ENCODE measurements at places on chromosomes 11 and 22.

DNA sequence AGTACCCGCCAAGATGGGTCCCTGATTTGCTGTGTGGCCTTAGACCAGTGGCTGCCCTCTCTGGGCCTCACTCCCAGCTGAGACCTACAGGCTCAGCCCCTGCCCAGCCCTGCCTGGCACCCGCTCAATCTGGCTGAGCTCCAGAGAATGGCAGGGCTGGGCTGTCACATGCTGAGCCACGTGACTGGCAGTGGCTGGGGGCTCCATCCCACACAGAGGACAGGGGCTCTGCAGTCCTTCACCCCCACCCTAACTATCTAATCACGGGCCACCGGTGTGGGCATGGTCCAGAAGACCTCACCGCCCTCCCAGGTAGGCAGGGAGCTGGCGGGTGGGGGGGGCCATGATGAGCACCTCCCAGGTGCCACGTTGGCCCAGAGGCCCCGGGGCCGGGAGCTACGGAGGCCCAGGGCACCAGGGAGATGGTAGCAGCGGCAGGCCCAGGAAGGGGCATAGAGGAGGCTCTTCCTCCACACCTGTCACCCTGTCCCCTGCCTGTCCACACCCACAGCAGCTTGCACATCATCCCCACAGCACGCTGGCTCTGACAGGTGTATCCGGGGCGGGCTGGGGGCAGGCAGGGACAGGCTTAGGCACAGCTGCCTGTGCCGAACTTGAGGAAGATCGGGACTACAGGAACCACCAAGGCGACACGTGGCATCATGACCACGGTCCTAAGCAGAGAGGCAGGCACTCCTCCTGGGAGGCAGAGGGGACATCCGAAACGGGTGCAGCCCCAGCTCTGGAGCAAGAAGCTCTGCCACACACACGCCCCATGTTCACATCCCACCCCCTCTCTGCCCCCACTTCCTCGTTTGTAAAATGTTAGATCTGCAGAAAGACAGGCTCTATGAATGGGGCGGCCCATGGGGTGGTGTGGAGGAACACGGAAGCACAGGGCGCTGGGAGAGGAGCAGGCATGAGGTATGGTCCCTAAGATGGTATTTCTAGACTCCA lies 1.5 kb upstream of the ALDH3B1 start:
- DNase-seq: no peak

DNA sequence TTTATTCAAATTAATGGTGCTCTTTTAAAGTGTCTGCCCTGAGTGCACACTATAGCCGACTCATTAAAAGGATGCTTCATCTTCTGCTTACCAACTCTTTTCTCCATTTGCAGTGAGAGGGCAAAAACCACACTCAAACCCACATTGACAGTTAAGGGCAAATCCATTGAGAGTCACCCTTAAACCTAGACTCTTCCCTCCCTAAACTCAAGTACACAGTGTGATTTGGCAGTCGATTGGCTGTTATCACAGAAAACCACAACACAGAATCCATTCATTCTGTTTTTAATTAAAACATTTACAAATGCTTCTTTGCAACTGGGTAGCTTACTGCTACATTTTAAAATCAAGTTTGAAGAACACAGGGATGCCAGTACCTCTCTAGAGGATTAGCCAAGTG lies 120.0 kb downstream of the CADM1 start:
- DNase-seq: no peak

GRCh38 chr11:80944758-80945157 lies 1503.9 kb upstream of the TENM4 start:
- DNase-seq: no peak

DNA sequence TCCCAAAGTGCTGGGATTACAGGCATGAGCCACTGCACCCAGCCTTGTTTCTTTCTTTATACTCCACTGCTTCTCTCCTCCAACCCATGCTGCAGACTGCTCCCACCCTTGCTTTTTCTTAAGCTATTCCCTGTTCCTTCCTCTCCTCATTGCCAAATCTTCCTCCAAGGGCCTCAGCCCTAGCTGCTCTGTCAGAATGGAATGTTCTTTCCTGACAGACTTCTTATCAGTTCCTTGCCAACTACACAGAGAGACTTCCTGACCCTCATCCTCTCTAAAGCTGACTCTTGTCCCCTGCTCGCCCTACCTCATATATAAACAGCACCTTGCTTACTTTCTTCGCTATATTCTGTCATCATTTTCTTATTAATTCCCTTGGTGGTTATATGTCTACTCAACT lies 16.9 kb upstream of the PIK3C2A start:
- no peak for DNase-seq

DNA sequence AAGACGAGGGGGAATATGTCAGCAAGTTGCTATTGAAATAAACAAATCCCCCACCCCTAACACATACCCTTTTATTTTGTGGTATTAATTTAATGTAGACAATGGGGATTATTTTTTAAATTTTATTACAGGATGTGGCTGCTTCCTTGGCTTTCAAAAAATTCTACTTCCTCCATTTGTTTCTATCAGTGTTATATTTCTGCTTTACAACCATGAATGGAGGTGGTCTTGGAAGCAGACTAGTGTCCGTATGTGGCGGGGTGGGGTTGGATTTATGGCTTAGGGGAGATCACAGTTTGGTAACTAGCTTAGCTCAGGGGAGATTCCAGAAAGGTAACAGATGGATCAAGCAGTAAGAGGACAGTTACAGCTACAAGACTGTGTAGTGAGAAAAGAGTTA lies 39.3 kb upstream of the PICALM start:
- DNase-seq: no peak

DNA sequence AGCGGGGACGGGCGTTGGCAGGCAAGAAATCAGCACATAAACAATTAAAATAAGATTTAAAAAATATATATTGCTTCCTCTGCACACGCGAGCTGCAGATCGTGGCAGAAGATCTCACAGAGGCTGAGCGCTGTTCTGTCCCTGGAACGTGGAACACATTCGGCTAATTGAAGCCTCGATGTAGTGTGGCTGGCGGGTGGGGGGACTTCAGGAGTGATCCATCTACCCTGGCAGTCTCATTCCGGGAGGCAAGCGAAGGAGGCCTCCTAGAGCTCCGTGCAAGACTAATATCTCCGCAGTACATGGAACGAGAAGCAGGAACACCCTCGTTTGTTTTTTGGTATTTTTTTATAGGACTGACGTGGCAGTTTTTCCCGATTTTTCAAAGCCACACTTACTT lies 402.4 kb downstream of the MN1 start:
- no peak for DNase-seq

- DNase-seq: no peak
Measured at GRCh38 chr11:34509336-34509876, 4.2 kb downstream of the ELF5 start.

GRCh38 chr22:40976866-40977700 lies 25.9 kb downstream of the RBX1 start:
- DNase-seq: no peak

- DNase-seq: no peak
Measured at GRCh38 chr11:47345890-47346563, 6.5 kb downstream of the MYBPC3 start.

- DNase-seq: no peak
Measured at GRCh38 chr11:23310276-23310675, 450.0 kb upstream of the CCDC179 start.

Measured in HCT116 (cell line).